ENCODE measurements at places on chromosomes 1 and 21. TPM values are rescaled to one million over a fixed set of nuclear protein-coding genes. Genes with fewer than 3 reads are reported as not detected.

The DPYD gene
- 2.7 TPM for polyA plus RNA-seq

The SLFNL1 gene
- polyA plus RNA-seq: 1.4 TPM

The OR10Z1 gene
- not detected for polyA plus RNA-seq

The CSF3R gene
- 2.9 TPM for polyA plus RNA-seq

The PLA2G2C gene
- polyA plus RNA-seq: not detected

All from pancreas (tissue), 10 donors.